ENCODE measurements at places on chromosomes 3 and 15. TPM values are rescaled to one million over a fixed set of nuclear protein-coding genes. Genes with fewer than 3 reads are reported as not detected.
A peak's percentile ranks its signal among the peaks of the same experiment; 100 is the strongest.

The GRAMD1C gene
- 21.0 TPM for total RNA-seq

GRCh38 chr3:146637871-146638270 lies 32.7 kb upstream of the PLSCR5 start:
- H3K36me3 ChIP-seq, result no peaks in the 10 kb centered on the region
- no peaks in the 10 kb centered on the region for H3K4me1 ChIP-seq
- H3K27me3 ChIP-seq, result no peaks in the 10 kb centered on the region

DNA sequence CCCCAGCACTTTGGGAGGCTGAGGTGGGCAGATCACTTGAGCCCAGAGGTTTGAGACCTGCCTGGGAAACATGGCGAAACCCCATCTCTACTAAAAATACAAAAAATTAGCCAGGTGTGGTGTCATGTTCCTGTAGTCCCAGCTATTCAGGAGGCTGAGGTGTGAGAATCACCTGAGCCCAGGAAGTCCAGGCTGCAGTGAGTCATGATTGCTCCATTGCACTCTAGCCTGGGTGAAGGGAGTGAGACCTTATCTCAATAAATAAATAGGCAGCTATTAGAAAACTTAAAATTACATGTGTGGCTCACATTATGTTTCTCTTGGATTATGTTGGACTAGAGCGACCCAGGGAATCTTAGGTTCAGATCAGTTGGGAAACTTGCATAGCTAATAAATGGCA lies 69.7 kb downstream of the RPLP1 start:
- H3K27ac ChIP-seq, result no peak overlapping the region
- DNase-seq, result peak; percentile 15
- H3K4me3 ChIP-seq, result no peak overlapping the region
- no peaks in the 10 kb centered on the region for H3K27me3 ChIP-seq

GRCh38 chr3:69326855-69327300 lies 59.0 kb downstream of the FRMD4B start:
- no peak overlapping the region for H3K4me3 ChIP-seq
- H3K36me3 ChIP-seq, result no peaks in the 10 kb centered on the region
- H3K27me3 ChIP-seq, result no peaks in the 10 kb centered on the region
- H3K4me1 ChIP-seq, result no peaks in the 10 kb centered on the region

The ACSBG1 gene
- 0.13 TPM for total RNA-seq

The KIF15 gene
- total RNA-seq, result 0.72 TPM

DNA sequence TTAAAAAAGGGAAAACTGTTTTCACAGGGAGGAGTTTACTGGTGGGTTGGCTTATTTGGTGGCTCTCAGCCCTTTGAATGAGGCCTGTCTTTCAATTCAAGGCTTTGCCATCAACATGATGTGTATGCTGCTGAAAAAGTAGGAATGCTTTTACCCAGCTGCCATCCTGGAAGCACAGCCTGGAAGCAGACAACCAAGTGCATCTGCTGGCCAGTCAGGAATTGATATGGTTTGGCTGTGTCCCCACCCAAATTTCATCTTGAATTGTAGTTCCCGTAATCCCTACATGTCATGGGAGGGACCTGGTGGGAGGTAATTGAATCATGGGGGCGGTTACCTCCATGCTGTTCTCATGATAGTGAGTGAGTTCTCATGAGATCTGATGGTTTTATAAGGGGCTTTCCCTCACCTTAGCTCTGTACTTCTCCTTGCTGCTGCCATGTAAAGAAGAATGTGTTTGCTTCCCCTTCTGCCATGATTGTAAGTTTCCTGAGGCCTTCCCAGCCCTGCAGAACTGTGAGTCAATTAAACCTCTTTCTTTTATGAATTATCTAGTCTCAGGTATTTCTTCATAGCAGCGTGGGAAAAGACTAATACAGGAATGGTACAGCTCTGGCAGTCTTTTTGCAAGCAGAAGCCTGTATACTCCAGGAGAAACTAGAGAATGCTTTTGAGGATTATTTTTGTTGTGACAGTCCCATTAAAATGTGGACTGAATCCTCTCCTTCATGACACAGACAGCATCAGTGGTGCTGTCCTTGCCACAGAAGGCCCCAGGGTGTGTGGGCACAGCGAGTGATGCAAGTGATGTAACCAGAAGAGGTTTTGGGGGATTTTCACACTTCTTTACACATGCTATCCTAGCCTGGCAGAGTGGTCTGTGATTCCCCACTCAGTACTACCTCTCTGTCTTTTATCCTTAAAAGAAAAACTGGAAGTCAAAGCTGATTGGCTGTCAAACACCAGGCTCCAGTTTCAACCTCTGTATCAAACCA lies 20.0 kb downstream of the PLCL2 start:
- no peaks in the 10 kb centered on the region for H3K27me3 ChIP-seq
- no peak for DNase-seq
- H3K27ac ChIP-seq, result no peak overlapping the region

The ATP2B2 gene
- 0.19 TPM for total RNA-seq

GRCh38 chr3:101675709-101676215 lies 1.2 kb downstream of the ZBTB11 start:
- no peak for DNase-seq
- no peaks in the 10 kb centered on the region for H3K27me3 ChIP-seq

DNA sequence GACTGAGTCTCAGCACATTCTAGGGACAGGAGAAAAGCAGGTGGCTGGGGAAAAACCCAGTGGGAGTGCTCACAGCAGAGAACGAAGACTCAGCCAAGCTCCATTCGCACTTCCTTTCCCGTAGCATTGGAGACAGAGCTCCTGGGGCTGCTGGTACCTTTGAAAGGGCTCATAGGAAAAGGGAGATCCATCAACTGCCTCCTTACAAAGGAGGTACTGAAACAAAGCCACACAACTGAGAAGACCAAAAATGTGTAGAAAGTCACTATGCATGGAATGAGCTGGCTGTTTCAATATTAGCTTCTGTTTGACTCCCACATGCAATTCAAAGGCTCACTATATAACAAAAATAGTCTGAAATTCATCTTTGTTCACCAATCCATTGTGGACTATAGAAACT lies 16.9 kb downstream of the STIMATE start:
- no peak for DNase-seq
- no peaks in the 10 kb centered on the region for H3K36me3 ChIP-seq
- no peaks in the 10 kb centered on the region for H3K4me1 ChIP-seq
- no peak overlapping the region for H3K27ac ChIP-seq
- no peak overlapping the region for H3K4me3 ChIP-seq

All from kidney (tissue), 22 donors.